ENCODE measurements at places on chromosomes 7 and 10. TPM values are rescaled to one million over a fixed set of nuclear protein-coding genes. Genes with fewer than 3 reads are reported as not detected.

NPSR1 gene
- not detected for total RNA-seq

DNA sequence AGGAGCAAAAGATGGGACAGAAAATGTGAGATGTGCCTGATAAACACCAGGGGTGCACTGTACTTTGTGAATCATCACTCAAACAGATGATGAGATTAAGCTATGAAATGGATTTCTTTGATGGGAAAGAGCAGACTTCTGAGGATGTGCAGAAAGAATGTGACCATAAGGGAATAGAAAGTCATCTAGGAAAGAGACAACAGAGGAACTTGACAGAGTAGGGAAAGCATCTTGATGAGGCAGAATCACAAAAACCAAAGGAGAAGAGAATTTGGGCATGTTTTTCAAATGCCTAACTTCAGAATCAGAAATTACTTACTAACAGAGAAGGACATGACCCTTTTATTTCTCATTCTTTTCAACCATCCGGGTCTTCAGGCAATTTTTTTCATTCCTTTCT is 82.4 kb upstream of the LRRTM3 start:
- no peak for DNase-seq

COA1 gene
- total RNA-seq = 42.9 TPM

GRCh38 chr7:114364151-114364550 is 50.5 kb upstream of the FOXP2 start:
- DNase-seq = no peak

NPFFR1 gene
- total RNA-seq = not detected

All from mesenteric fat pad (tissue), 1 donor.